ENCODE measurements at places on chromosomes 13 and 19.

GRCh38 chr19:39864118-39864517 is 17.9 kb upstream of the FBL start:
- no peak for DNase-seq

- DNase-seq, result no peak
These were observed 171.9 kb downstream of the FOXO1 start for GRCh38 chr13:40494513-40494912.

DNA sequence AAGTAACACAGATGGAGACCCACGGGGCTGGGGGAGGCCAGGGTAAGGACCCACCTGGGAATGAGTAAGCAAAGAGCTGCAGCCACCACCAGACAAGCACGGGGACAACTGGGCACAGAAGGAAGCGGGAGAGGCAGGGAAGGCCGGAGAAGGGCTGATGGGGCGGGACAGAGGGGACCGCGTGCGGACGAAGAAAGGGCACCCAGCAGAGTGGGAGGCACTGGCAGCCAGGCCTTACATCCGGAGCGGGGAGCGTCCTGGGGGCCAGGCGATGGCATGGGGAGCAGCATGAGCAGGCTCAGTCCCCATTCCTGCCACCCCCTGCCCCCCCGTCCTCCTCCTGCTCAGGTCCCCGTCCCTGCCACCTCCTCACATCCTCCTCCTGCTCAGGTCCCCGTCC is 3.0 kb downstream of the PROZ start:
- no peak for DNase-seq

GRCh38 chr19:49113762-49114629 is at the start of gene LIN7B:
Gene LIN7B, plus strand, starts transcription at chr19:49114370. Its CDS starts 35 bp downstream, at chr19:49114405.
- no peak for DNase-seq

GRCh38 chr13:98253526-98253925 is 76.5 kb upstream of the RNF113B start:
- no peak for DNase-seq

GRCh38 chr19:5470264-5470671 is 15.1 kb downstream of the ZNRF4 start:
- DNase-seq, result no peak

GRCh38 chr19:17829855-17830566 is 8.7 kb upstream of the INSL3 start:
- no peak for DNase-seq

GRCh38 chr13:46756977-46757376 is 40.0 kb downstream of the ESD start:
- no peak for DNase-seq

- DNase-seq, result no peak
These were observed 34.9 kb upstream of the RCBTB2 start for GRCh38 chr13:48567515-48568369.

GRCh38 chr19:2477732-2478191 is 1.8 kb downstream of the GADD45B start:
- no peak for DNase-seq

DNA sequence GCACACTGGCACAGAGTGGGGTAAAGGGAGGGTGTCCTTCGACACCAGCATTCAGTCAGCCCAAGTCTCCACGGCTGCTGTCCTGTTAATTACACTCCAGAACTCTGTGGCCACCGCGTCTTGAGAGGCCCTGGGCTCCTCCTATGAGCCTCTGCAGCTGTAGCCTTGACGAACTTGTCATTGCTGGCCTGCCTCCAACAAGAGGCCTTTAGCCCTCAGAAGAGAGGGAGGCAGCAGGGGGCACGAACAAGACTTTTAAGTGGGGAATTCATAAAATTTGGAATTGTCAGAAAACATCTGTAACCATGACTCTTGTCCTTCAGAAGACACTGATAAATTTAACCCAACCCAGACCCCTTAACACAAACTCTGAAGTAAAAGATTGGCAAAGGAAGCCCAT is 241.9 kb downstream of the UQCRFS1 start:
- DNase-seq, result no peak

- DNase-seq, result no peak
These were observed 2.9 kb upstream of the ZIC5 start for GRCh38 chr13:99974296-99974938.

- DNase-seq, result no peak
These were observed 97.1 kb upstream of the SPATA13 start for GRCh38 chr13:24063281-24063877.

- DNase-seq, result no peak
These were observed 17.7 kb upstream of the SPACA4 start for GRCh38 chr19:48588670-48589401.

DNA sequence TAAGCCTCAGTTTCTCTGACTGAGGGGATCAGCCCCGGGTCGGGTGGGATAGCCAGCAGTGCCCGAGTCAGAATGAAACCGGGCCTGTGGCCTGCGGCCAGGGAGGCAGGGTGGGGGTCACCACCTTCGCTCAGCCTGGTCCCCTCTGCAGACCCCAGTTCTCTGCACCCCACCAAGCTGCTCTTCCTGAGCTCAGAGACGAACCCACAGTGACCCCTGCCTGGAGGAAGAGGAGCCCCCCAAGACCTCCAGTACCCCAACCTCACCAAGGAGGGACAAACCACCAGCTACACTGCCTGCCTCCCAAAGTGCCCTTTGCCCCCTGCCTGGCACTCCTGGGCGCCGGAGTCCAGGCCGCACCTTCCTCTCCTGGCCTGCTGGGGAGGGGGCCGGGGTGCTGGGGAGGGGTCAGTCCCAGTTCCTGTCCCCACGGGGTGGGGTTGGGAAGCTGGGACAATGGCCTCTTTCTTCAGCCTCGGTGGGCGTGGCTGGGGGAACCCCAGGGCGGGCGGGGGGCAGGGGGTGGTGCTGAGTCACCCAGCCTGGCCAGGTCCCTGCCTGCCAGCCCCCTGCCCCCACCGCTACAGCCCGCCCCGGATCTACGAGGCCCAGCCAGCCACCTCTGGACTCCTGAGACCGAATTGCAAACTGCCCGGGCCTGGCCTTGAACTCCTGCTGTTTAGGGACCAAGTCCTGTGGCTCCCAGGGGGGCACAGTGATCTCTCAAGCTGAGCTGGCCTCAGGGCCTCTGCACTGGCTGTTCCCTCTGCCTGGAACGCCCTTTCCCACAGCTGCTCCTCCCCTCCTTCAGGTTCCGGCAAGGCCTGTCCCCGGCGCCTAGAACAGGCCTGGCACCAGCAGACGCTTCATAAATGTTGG is 14.3 kb downstream of the ZBTB7A start:
- DNase-seq, result no peak

DNA sequence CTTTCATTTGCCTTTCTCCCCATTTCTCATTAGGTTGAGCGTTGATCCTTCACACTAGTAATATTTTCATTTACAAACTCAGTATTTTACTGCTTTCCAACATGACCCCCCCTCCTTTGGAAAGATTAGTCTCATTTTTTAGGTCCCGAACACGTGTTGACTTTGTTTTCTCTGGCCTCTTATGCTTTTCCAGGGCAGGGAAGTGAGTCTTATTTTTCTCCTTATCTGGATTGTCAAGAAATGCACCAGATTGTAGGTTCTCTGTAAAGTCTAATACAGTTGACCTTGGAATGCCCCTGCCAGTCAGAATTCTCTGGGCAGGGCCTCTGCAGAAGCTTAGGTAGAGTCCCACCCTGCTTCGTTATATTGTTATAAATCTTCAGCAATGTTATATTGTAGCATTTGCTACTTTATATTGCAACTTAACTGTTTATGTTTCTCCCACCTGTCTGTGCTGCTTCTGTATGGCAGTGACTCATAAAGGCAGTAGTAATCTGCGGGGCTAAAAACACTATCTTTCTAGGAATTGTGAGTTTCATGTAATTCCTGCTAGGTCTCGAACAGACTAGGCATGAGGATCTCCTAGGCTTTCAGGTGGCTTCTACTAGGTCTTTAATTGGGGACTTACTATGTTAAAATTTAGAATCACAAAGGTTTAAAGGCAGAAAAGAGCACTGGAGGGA is 2.0 kb downstream of the TDRD3 start:
- DNase-seq, result no peak

Data from NCI-H1436 treated with DMSO at 0.1 percent for 48 hours (cell line).